ENCODE measurements at places on chromosomes 7 and 10. TPM values are rescaled to one million over a fixed set of nuclear protein-coding genes. Genes with fewer than 3 reads are reported as not detected.

- DNase-seq = no peak
These were observed 883 bp downstream of the SPAG6 start for GRCh38 chr10:22346096-22346661.

DNA sequence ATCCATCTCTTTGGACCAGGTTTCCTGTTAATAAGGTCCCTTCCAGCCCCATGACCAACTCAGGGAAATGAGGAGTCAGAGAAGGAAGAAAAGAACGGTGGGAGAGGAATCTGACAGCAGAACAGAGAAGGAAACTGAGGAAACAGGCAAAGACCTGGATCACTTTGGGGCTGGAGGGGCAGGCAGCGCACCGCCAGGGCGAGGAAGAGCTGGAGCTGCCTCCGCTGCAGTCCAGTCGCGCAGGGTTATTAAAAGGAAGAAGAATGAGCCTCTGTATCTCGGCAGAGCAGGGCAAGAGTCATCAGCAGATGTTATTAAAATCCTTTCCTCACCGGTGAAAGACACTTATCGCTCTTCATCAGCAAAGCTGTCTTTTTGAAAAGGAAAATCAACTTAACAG, 37.7 kb upstream of the R3HCC1L start:
- DNase-seq = no peak

- DNase-seq = peak; percentile 12
These were observed 398.5 kb upstream of the AKR1E2 start for GRCh38 chr10:4427532-4427931.

- DNase-seq = no peak
These were observed 51.8 kb upstream of the MRLN start for GRCh38 chr10:59805014-59805413.

Gene ASZ1
- total RNA-seq = not detected

- no peak for DNase-seq
These were observed 5.3 kb downstream of the RPS24 start for GRCh38 chr10:78038791-78039547.

Gene CYP3A4
- total RNA-seq = not detected

- DNase-seq = no peak
These were observed 26.6 kb upstream of the LMTK2 start for GRCh38 chr7:98079891-98080648.

DNA sequence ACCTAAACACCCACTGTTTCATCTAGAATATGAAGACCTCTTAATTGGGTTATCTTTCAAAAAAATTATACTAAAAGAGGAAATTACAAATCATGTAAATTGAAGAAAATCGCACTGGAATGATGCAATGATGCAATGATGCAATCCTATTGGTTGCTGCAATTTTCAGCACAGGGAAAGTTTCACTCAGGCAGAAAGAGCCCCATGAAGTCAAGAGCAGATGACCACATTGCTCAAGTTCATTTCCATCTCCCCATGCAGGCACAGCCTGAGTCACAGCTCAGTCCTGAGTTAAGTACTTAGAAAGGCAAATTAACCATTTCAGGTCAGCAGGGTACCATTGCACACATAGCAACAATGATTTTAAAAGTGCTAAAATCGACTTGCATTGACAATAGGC, 180.3 kb upstream of the MYO3A start:
- peak; percentile 3 for DNase-seq

- no peak for DNase-seq
These were observed 170.3 kb upstream of the PODXL start for GRCh38 chr7:131726686-131727085.

Gene TMEM209
- total RNA-seq = 19.3 TPM

GRCh38 chr7:117871401-117871777, 1.9 kb downstream of the CTTNBP2 start:
- no peak for DNase-seq

Gene MOGAT3
- not detected for total RNA-seq

- no peak for DNase-seq
These were observed 7.8 kb upstream of the DLX6 start for GRCh38 chr7:96997512-96998032.

Gene VAX1
- not detected for total RNA-seq

DNA sequence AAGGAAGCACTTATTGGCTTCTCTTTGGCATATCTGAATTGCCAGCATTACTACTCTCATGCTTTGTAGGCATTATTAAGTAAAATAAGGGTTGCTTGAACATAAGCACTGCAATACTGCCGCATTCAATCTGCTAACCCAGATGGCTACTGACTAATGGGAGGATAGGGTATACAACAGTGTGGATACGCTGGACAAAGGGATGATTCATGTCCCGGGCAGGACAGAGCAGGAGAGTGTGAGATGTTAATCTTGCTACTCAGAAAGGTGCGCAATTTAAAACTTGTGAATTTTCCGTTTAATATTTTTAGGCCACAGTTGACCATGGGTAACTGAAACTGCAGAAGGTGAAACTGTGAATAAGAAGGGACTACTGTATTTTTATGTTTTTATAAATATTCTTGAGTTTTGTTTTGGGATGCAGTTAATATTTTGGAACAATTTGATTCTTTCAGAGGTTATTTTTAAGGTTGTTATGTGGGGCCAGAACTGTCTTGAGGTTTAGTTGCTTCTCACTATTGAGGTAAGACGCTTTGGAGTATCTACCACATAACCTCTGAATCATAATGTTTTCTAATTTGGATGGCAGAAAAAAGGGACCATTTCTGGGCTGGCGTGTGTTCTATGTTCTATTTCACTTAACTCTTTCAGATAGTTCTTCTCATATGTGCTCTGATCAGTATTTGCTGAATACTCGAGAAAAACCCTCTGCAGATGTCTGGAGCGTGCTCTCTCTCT, 75.7 kb upstream of the SYPL1 start:
- peak; percentile 27 for DNase-seq

Gene TET1
- total RNA-seq = 6.1 TPM

DNA sequence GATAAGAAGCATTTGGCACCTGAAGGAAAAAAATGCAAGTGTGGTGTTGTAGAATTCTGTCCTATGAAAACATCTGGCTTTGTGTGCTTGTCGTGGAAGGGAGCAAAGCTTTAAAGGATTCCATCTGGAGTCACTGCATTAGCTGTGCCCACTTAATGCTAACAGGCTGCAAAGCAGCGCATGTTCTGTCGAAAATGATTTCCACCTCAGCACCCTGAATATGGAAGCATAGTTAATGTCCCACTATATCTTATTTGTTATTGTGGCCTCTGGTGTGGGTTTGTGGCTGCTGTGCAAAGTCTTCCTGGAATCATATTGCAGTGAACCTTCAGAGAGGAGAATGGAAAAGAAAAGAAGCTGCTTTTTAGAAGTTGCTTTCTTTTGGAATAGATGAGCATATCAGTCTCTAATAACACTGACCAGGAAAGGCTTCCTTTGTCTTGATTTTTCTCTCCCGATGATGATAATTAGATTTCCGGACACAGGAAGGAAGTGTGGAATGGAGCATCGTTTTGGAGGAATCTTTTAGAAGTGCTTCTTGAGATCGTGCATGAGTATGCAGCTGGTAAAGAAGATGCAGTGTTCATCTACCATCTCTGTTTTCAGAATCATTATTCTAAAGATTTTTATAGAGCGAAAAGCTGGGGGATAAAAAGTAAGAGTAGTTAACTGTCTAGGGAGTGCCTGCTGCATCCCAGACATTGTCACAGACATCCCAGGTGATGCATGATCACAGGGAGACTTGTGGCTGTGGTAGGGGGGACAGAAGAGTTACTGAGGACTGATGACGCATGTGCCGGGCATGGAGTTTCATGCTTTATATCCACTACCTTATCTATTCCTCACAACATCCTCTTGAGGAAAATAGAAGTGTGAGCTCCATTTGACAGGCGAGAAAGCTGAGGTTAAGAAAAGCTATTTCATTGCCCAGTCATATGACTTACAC, 54.6 kb downstream of the TEX36 start:
- DNase-seq = no peak

Gene PHYHIPL
- total RNA-seq = not detected

DNA sequence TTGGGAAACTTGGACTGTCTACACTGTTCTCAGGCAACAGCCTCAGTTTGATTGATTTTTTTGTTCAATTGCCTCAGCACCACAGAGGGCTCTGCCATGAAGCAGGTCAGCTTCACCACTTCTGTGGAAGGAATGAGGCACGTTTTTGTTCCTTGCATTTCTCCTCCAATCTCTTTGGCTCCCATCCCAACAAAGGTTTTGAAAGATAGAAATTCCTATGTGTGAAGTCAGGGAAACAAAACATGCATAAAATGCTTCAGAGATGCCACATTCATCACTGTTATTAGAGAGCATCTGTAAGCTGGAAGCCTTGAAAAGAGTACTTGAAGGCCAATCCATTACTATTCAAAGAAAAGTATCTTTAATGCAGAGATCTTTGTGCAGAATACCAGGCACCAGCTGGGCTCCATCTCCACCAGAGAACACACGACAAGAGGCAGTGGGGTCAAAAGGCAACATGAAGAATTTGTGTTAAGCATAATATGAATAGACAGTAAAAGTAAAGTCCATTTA, 249.1 kb upstream of the LYZL1 start:
- peak; percentile 75 for DNase-seq

Gene CCDC126
- total RNA-seq = 14.4 TPM

DNA sequence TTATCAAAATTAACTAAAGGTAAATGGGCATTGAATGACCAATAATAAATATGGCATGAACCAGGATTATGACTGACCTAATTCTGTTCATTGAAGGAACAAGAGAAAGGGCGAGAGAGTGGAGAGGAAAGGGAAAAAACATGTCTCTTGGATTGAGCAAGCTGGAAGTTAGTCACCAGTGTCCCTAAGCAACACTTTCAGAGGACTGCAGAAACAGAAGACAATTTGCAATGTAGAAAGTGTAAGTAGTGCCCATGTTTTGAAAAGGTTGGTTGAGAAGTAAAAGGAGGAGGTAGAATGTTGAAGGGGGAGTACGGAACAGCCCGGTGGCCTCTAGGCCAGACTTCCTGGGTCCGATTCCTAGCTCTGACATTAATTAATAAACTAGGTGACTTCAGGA, 94.6 kb downstream of the FAS start:
- DNase-seq = no peak
